ENCODE measurements at places on chromosomes 7 and 10.

DNA sequence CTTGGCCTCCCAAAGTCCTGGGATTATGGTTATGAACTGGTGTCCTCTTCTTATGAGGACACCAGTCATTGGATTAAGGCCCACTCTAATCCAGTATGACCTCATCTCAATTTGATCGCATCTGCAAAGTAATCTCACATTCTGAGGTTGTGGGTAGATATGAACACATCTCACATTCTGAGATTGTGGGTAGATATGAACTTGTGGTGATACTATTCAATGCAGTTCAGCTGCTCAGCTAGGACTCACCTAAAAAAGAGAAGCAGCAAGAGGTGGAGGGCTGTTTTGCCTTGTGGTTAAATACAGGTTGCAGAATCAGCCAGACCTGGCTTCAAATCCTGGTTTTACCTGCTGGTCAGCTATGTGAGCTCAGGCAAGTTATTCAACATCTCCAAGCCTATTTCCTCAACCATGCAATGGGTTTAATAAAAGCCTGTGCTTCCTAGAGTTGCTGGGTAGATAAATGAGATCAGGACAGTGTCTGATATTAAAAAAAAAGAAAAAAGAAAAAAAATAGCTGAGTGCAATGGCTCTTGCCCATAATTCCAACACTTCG lies 8.5 kb upstream of the BAG3 start:
- DNase-seq = no peak

GRCh38 chr10:28558923-28559508 lies 26.1 kb downstream of the WAC start:
- no peak for DNase-seq

GRCh38 chr7:129845178-129845971 lies 107.4 kb downstream of the UBE2H start:
- DNase-seq = no peak

GRCh38 chr10:21449288-21449966 lies 76.1 kb downstream of the SKIDA1 start:
- DNase-seq = no peak

DNA sequence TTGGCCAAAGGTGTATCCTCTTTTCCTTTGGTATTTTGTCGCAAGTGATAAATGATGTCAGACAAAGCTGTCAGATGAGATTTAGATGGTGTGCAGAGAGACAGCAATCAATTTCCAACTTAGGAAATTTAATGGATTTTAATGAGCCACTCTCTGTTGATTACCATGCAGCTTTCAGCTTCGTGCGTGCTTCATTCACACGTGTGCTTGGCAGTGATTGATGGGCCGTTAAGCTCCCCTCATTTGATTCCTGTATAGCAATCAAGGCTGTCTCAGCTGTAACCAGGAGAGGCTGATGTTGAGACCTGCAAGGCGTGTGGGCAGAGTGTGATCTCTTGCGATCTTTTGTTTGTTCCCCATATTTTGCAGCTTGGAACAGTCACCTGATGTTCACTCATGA lies 439.6 kb downstream of the CALN1 start:
- DNase-seq = no peak

DNA sequence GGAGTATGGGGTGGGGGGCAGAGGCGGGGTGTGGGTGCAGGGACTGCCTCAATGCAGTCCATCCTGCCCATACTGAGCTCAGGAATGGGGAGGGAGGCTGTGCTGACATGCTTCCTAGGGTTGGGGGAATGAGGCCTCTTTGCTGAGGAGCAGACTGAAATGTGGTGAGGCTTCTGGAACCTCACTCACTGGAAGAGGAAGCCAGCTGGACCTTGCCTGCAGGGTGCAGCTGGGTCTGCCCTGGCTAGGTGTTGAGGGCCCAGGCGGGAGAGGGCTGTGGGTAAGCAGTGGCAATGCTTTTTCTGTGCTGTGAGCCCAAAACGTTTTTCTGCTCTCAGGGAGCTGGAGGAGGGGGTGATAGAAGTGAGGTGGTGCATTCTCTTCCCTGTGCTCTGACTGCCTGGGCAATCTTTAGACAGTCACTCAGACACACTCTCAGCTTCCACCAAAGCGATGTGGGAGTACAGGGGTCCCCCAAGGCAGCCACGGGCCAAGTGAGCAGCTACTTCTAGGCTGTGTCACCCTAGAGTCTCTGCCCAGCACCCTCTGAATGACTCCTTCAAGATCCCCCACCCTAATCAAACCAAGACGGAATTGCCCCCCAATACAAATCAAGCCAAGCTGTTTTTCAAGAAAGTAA lies 41.1 kb upstream of the BMPR1A start:
- DNase-seq = no peak

- no peak for DNase-seq
Observed at GRCh38 chr7:106704000-106704840, 43.3 kb upstream of the CCDC71L start.

DNA sequence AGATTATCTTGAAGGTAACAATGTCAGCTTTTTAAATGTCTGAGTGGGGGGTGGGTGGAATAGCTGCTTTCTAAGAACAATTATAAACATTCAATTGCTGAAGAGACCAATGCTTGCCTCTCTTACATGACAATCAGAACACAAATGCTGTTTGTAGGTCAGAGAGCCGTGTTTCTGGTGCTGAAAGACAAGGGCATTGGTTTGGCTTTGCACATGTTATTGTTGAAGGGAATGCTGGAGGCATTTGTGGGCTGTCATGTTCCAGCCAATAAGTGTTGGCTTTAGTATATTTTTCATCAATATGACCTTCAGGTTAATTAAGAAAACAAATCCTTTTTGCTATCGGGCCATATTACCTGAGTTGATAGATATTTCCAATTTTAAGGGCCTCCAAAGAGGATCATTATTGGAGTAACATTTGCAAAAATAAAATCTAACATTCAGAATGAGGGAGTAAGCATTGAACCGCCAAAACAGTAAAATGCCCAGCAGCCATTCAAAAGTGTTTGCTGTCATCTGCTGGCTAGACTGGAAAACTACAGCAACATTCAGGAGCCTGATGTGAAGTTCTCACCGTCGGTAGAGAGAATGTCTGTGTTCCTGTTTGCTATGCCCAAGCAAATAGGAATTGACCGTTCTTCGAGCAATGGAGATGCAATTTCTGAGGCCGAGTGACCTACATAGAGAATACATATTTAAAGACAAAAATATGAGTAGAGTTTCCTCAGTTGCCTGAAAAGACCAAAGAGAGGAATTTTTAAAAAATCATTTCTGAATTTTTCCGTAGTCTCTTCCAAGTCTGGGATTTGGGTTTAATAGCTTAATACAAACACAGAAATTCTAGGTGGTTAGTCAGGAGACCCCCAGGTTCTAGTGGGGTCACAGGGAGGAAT lies 118.9 kb downstream of the APBB1IP start:
- no peak for DNase-seq

- DNase-seq = no peak
Observed at GRCh38 chr7:5423306-5423975, at the start of gene TNRC18. TSS of gene TNRC18 (minus strand) at chr7:5423834. CDS start at chr7:5421246, 2,588 bp downstream.

GRCh38 chr7:78134256-78134655 lies 335.7 kb downstream of the PHTF2 start:
- DNase-seq = no peak

GRCh38 chr10:70588859-70589570 lies 13.5 kb downstream of the PRF1 start:
- DNase-seq = no peak

DNA sequence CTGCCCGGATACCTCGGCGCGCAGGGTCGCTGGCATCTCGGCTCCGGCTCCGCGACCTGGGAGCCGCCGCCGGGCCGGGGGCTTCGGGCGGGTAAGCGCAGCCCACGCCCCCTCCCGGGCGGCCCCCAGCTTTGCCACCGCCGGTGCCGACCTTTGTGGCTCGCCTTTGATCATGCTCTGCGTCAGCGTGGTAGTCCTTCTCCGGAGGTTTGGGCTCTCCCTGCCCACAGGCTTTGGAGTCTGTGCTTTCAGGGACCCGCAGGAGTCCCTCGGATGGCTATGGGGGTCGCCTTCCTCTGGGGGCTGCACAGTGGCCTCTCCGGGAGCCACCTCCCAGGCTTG lies 7.3 kb downstream of the ATP6V1F start:
- no peak for DNase-seq

DNA sequence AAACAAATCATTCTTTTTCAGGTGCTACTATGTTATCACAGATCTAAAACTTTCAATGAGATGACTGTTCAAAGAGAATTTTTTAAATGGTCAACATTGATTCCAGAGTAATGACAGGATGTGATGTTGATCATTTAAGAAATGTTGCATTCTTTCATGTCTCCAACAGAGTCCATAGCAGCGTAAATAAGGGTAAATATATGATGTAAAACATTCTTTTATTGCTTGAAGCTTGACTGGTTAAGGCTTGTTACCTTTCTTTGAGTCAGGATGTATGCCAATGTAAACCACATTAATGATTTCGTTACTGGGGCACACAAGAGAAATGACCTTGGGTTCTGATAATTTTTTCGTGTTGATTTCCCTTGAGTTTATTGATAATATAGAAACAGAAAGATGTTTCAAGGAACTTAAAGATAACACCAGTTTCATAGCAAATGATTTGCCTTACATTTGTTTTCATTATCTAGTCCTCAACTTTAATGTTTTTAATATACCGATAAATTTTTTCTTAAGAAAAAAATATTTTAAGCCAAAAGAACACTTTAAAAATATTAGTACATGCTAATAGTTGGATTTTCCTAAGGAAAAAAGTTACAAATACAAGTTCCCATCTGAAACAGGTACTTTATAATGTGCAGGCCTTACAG lies 3.5 kb downstream of the STK17A start:
- DNase-seq = no peak

DNA sequence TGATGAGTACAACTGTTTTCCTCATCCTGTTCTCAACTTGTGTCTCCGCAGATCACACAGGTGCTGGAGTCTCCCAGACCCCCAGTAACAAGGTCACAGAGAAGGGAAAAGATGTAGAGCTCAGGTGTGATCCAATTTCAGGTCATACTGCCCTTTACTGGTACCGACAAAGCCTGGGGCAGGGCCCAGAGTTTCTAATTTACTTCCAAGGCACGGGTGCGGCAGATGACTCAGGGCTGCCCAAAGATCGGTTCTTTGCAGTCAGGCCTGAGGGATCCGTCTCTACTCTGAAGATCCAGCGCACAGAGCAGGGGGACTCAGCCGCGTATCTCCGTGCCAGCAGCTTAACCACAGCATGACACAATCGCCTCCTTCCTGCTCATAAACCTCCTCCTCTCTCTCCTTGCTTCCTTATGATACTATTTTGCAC lies 126.7 kb upstream of the PRSS58 start:
- DNase-seq = no peak

DNA sequence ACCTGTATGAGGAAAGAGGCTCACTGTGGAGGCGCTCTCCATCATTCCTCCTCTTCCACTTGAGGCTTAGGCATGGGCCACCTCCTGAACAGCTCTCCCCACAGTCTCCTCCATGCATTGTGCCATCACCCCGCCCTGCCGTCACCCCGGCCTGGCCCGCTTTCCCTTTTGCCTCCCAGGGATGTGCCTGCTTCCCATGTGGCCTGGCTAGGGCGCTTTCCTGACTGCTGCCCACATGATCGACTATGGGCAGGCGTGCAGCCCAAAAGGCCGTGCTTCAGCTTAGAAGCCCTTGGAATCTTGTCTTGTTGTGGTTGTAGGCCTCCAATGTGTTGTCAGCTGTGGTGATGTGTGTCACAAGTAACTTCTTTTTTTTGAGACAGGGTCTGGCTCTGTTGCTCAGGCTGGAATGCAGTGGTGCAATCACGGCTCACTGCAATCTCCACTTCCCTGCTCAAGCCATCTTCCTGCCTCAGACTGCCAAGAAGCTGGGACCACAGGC lies 1.8 kb upstream of the ACTR3C start:
- no peak for DNase-seq

GRCh38 chr7:155373359-155374273 lies 75.9 kb downstream of the INSIG1 start:
- no peak for DNase-seq

DNA sequence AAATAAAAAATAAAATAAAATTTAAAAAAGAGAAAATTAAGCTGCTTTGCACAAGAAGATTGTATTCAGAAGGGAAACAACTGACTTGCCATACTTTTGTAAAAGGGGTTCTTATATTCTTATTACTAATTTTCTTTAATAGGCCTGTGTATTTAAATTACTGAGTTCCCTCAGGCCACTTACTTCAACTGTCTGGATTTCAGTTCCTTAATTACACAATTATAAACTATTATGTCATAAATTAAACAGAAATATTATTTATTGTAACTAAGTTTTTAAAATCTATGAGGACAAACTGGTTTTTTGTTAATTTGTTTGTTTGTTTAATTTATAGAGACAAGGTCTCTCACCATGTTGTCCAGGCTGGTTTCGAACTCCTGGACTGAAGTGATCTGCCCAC lies 22.4 kb upstream of the MICU1 start:
- DNase-seq = no peak

DNA sequence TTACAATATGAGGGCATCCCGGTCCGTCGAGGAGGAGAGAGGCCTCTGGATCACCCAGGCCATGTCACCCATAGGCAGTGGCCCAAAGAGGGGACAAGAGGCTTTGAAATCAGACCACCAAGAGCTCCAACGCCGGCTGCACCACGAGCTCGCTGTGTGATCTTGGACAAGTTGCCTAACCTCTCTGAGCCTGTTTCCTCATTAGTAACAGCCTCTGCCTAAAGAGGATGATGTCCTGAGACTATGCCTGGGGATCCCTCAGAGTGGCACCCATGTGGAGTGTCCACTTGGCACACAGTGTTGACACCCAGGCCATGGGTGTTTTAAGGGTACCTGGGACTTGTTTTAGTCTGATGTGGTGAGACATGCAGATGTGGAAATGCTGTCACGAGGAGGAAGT lies 50.8 kb downstream of the MICALL2 start:
- DNase-seq = no peak

GRCh38 chr10:109773288-109774120 lies 149.8 kb downstream of the XPNPEP1 start:
- no peak for DNase-seq

- no peak for DNase-seq
Observed at GRCh38 chr7:44535348-44536064, 5.6 kb downstream of the NPC1L1 start.

DNA sequence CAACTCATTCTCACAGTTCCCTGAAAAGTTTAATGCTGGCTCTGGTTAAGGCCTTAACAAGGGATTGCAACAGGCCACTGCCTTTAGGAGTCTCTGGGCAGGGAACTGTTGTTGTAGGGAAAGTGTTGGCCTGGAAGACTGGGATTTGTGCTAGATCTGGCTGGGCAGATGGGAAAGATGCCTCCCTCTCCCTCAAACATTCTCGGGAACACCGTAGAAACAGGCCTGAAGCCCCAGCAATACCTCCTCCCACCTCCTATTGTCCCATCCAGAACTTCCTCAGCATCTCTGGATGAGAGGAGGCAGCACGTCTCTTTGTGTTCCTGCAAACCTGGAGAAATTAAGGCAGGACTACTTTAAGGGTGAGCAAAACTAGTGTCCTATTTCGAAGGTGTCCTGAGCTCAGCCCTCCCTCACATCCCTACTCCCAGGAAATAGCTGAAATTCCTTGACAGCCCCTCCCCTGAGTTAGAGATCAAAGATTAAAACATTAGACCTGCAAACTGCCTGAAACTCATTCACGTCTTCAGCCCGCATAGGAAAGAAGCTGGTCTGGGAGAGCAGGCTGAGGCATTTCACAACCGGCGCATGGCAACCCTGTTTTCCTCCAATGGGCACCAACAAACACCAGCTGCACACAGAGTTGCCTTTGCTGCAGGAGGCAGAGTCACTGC lies 10.9 kb upstream of the MAP3K8 start:
- DNase-seq = no peak

GRCh38 chr7:121697731-121698316 lies 175.1 kb upstream of the PTPRZ1 start:
- DNase-seq = no peak

GRCh38 chr10:89151857-89152256 lies 55.3 kb downstream of the CH25H start:
- DNase-seq = no peak

- DNase-seq = no peak
Observed at GRCh38 chr7:45036317-45036716, 36.3 kb downstream of the CCM2 start.

- DNase-seq = no peak
Observed at GRCh38 chr7:142835487-142835886, 19.4 kb upstream of the EPHB6 start.
